GM12878 (cell line): ENCODE measurements at places on chromosomes 2 and 18.

GRCh38 chr2:65404988-65405697 lies 27.3 kb downstream of the SPRED2 start:
- DNase-seq = no peak

- DNase-seq = no peak
Observed at GRCh38 chr2:159903443-159904126, 105.6 kb upstream of the CD302 start.

GRCh38 chr2:10524341-10524740 lies 76.2 kb upstream of the ODC1 start:
- DNase-seq = no peak

GRCh38 chr2:58032016-58032763 lies 14.4 kb upstream of the VRK2 start:
- DNase-seq = no peak

- DNase-seq = no peak
Observed at GRCh38 chr2:3201281-3201680, 176.3 kb downstream of the EIPR1 start.

- no peak for DNase-seq
Observed at GRCh38 chr2:172106108-172106961, 3.6 kb upstream of the DLX2 start.

DNA sequence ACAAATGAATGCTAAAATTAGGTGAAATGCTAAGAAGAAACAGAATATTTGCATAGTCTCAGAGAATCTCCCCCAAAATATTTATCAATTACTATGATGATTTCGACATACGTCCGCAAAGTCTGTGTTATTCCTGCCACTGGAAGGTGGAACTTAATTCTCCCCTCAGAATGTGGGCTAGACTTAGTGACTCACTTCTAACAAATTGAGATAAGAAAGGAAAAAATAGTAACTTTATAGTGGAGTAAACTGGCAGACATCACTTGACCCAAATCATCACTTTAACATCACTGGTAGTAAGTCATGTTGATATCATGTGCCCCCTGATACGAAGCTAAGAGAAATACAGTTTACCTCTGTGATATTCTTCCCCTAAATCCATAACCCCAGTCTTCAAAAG lies 23.5 kb downstream of the HADHB start:
- no peak for DNase-seq

- DNase-seq = no peak
Observed at GRCh38 chr18:38872342-38872741, 1306.7 kb upstream of the CELF4 start.

DNA sequence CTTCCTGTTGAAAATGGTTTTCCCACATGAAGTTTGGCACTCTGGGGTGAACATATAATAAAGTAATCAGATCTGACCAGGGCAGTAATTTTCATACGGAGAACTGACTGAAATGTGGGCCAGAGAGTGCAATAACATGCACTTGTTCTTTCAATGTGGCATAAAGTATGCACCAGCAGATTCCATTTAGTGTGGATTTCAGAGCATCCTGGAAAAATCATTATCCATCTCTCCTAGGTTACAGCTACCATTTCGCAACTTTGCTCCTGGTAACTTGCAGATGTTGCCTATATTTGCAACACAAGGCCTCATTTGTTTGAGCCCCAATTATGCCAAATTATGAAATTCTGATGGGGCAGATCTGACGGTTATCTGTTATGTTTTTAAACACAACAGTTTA lies 55.4 kb downstream of the COLEC12 start:
- DNase-seq = no peak

- no peak for DNase-seq
Observed at GRCh38 chr2:26745609-26746327, 18.3 kb upstream of the SLC35F6 start.

- no peak for DNase-seq
Observed at GRCh38 chr2:14492920-14493503, 139.5 kb upstream of the LRATD1 start.
